Activated T-helper 1 cell treated with anti-CD3 and anti-CD28 coated beads, Interleukin-2, amount 50 U/mL, for 16 hours (primary cell): ENCODE measurements at places on chromosomes 3 and 15.
A peak's percentile ranks its signal among the peaks of the same experiment; 100 is the strongest.

GRCh38 chr15:39934397-39935071, 619 bp downstream of the EIF2AK4 start:
- DNase-seq = no peak

DNA sequence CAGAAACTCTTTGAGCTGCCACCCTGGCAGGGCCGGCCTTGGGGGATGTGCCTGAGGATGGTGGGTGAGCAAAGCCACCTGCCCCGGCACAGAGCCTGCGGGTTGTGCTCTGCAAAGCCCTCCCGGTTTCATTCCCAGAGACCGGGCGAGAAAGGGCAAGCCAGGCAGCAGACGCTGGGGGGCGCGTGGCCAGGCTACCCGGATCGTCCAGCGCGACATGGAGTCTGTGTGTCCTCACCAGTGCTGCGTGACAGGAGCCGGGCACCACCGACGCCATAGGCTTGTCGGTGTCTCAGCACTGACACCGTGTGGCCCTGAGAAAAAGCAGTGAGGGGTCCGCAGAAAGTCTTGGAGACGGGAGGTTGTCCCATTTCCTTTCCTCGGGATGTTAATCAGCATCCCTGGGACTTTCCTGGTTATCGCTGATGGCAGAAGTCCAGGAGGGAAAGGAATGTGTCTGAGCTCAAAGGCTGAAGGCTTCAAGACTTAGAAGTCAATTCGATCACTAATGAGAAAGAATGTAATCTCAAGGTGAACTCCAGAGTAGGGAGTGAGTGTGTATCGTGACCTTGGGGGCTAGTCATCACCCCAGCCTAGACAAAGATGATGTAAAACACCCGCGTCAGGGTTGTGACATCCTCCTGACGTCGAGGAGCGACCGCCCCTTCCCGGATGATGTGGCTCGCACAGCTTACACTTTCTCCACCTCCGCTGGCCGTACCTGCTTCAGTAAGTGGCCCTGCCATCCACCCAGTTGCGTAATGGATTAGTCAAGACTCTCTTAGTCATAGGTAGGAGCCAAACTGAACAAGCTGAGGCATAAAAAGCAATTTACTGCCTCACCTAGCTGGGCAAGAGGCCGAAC, 36.3 kb upstream of the PLA2G4E start:
- DNase-seq = peak; percentile 27

DNA sequence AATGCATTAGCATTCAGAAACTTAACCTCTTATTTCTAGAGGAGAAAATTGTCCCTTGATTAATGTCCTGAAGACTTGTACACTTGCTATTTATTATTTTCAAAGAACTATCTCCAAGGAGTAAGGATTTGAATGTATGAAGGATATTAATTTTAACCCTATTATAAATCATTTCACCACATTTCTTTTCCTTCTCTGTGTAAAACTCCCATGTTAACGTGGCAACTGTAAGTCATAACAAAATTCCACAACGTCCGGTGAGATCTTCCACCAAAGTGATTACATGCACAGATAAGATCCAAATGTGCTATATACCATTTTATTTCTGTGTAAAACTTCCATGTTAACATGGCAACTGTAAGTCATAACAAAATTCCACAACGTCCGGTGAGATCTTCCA, 229.1 kb upstream of the ARHGEF26 start:
- DNase-seq = no peak

DNA sequence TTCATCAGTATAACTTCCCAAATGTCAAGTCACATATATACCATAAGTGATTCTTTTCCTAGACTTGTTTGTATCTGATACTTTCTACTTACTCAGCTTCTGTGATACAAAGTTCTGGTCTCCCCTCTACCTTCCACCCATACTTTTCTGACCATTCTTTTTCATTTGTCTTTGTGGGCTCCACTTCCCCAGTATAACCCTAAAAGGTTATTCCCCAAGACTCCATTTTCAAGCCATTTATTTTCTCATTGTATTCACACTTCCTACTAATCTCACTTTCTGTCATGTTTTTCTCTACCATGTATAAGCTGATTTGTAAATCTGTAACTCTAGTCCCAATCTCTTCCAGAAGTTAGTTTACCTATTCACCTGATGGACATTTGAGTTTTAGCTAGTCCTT, 34.0 kb downstream of the IQCB1 start:
- DNase-seq = no peak

- no peak for DNase-seq
Measured at GRCh38 chr15:100732211-100733055, 130.0 kb downstream of the ASB7 start.

DNA sequence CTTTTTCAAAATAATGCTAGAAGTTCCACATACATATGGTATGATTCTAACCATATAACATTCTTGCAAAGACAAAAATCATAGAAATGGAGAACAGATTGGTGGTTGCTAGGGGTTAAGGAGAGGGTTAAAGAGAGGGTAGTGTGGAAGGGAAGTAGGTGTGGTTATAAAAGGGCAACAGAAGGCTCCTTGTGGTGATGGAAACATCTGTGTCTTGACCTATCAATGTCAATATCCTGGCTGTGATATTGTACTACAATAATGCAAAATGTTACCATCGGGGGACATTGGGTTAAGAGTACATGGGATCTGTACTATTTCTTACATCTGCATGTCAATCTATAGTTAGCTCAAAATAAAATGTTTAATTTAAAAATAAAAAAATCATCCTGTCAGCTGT, 67.8 kb upstream of the FSIP1 start:
- DNase-seq = no peak

- DNase-seq = no peak
Measured at GRCh38 chr3:172397716-172398405, 50.4 kb downstream of the GHSR start.

DNA sequence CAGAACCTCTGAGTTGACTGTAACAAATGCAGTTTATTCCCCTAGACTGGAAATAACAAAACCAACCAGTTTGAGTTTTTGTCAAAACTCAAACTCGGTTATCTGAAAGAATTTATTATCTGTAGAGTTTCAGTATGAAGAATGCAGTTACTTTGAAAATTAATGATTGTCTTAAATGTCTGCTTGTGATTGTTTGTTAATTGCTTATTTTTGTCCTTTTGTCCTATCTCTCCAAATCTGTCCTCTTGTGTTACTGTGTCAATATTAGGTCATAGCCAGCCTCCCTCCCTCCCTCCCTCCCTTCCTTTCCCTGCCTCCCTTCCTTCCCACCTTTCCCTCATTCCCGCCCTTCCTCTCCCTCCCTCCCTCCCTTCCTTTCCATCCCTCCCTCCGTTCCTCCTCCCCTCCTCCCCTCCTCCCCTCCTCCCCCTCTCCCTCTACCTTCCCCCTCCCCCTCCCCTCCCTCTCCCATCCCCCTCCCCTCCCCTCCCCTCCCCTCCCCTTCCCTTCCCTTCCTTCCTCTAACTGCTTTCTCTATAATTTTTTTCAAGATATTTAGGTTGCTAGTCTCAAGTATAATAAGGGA, 153.5 kb downstream of the FNDC3B start:
- DNase-seq = no peak

- no peak for DNase-seq
Measured at GRCh38 chr3:44045476-44046275, 196.0 kb upstream of the TOPAZ1 start.

GRCh38 chr15:37262922-37263608, 162.7 kb upstream of the MEIS2 start:
- no peak for DNase-seq

DNA sequence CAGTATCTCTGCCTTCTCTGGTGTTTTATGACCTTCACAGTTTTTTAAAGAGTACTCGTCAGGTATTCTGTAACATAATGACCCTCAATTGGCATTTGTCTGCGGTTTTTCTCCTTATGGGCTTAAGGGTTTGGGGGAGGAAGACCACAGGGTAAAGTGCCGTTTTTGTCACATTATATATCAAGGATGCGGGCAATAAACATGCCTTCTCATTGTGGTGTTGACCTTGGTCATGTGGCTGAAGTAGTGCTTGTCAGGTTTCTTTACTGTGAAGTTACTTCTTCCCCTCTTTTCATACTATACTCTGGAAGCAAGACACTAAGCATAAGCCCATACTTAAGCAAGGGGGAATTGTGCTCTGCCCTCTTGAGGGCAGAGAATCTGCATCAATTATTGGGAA, 16.6 kb downstream of the CAPN3 start:
- no peak for DNase-seq

GRCh38 chr15:25858952-25859760, 4.0 kb downstream of the ATP10A start:
- DNase-seq = no peak
